Stimulated activated CD4-positive, alpha-beta T cell treated with anti-CD3 and anti-CD28 coated beads, Interleukin-1b, Interleukin-23, amount 100 ng/mL, for 1 hour (primary cell): ENCODE measurements at places on chromosomes 7 and 10.

DNA sequence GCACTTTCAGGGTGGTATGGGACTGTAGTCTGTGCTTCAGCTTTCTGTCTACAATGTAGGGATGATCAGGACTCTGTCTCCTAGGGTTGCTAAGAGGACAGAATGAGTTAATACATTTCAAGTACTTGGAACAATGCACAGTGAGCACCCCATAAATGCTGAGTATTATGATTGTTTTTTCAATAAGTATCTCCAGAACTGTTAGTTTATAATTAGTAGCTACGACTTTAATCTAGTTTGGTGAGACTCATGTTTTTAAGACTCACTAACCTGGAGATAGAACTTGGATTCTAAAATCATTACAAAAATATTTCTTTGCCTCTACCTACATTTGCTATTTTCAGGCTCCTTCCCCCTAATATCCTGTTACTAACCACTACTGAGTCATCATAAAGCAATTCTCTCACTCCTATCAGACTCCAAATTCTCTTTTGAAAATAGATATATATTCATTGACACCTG, 95.3 kb downstream of the CPED1 start:
- DNase-seq = no peak

DNA sequence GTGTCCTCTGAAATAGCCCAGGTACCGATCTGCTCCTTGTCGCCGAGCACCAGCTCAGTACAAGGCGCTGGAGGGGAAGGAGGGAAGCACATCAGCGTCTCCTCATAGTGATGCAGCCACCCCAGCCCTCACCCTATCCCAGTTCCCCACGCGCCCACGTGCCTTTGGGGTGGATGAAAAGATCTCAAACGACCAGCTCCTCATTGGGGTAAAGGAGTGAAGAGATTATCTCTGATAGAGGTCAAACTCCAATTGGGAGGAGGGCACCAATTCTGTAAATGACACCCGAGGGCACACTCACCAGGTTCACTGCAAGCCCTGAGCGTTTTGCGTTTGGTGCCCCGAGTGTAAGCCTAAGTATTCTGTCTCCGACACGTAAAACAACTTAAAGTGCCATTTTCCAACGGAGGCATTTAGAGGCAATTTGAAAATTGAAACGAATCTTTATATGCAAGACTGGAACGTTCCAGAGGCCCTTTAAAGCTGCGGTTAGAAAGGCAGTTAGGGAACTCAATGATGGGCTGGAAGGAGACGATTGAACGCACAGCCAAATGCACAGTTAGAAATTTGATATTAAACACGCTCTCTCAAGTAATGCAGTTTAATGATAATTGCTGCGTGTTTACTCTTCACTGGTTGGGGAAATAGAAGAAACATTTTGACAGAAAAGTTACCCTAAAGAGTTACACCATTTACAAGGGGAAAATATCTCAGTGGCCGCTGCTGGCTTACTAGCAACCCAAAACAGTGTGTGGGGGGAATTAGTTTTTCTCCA, 8.9 kb upstream of the EMX2 start:
- DNase-seq = no peak

- DNase-seq = no peak
These were observed 19.7 kb downstream of the LIPK start for GRCh38 chr10:88725798-88726197.

DNA sequence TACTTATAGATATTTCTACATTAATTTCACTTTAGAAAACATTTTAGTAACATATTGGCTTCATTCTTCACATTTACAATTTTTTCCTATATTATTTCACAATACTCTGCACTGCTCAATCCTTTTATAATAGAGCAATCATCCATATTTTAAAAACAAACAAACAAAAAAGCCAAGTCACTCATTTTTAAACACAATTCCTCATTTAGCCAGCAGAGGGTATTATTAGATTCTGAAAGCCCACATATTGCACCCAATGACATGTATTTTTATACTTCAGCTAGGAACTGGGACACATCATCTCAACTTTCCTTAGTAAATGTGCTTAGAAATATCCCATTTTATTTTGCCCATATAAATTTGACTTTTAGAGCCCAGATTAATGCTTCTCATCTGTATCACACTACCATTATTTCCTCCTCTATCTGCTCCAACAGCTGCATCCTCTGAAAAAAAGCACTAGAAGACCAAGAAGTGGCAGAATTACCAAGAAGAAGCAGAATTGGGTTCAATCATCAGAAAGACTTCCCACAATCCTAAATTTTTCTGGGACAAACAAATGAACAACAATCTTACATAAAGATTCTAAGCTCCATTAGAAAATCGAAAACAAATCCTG, 29.5 kb downstream of the CTNNA3 start:
- DNase-seq = no peak

GRCh38 chr7:94030634-94031033, 26.5 kb upstream of the BET1 start:
- DNase-seq = no peak

DNA sequence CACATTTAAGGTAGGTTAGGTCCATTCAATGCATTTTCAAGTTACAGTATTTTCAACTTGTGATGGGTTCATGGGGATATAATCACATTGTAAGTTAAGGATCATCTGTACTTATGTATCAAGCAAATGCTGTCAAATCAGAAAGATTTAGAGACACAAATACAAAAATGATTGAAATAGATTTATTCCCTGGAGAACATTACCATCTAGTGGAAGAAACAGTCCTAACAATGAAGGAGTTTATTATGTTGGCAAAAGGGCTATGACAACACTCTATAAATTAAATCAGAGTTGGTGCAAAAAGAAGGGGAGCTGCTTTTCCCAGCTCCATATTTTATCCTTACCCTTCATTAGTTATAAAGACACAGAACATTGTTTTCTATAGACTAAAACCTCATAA, 69.0 kb downstream of the PRSS58 start:
- no peak for DNase-seq

- DNase-seq = no peak
These were observed 49.9 kb upstream of the STEAP1B start for GRCh38 chr7:22549667-22550513.

DNA sequence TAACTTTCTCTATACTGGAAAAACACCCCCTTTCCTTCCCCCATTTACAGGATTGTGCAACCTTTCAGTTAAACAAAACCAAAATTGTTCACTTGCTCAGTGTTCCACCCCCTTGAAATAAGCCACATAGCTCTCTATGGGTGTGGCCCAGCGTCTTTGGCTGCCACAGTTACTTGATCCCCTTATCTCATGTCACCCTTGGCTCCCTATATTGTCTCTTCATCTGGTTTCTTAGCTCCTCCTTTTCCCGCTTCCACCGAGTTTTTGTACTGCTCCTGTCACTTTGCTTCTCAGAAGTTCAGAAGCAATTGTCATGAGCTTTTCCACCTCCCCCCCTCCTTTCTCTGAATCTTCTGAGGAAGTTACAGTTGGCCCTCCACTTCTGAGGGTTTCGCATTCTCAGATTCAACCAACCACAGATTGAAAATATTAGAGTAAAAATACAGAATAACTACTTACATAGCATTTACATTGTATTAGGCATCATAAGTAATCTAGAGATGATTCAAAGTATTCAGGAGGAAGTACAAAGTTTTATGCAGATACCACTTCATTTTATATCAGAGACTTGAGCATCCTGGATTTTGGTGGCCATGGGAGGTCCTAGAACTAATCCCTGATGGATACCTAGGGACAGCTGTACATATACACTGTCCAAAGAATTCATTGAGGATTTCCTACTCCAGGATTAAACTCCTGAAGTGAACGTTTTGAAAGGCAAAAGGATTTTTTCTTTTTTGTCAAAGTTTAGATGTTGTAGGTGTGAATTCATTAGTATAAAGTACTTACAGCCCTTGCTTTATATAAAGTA, 60.4 kb downstream of the ADD3 start:
- DNase-seq = no peak

GRCh38 chr10:60139290-60139689, 232.9 kb upstream of the CCDC6 start:
- DNase-seq = no peak

DNA sequence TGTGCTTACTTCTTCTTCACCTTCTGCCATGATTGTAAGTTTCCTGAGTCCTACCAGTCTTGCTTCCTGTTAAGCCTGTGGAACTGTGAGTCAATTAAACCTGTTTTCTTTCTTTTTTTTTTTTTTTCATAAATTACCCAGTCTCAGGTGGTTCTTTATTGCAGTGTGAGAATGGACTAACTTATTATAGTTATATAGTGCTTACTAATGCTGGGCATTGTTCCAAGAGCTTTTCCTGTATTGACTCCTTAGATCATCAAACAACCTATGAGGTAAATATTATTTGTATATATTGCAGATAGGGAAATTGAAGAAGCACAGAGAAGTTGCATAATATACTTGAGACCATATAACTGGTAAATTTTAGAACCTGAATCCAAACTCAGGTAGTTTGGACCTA, 98.1 kb downstream of the MBL2 start:
- no peak for DNase-seq

DNA sequence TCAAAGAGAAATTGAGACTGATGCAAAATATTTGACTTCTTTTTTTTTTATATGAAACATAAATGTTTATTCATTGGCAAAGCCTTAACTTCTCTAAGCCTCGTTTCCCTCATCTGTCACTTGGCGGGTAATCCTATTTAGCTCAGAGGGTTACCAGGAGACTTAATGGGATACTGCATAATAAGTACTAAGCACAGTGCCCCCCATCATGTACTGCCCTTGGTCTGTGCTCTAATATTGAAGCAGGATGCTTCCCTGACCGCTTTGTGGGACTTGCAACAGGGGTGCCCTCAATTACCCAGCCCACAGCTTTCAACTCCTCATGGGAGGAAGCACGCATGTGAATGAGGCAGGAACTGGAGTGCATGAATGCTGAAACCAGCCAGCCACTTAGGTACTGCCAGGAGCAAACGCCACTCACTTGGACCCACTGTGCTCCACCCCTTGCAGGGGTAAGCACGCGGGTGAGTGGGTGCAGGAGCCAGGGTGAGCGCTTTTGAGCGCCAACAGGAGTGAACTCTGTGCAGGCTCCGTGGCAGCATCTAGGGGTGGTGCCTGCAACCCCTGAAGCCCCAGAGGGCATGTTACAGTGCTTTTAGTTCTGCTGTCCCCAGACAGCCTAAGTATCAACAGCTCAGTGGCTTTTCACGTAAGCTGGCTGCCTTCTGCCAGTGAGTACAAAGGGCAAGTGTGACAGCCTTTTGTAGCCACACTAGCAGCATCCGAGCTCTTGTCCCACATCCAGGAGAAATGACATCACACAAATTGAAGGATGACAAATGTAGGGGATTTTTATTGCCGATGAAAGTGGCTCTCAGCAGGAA, 209.8 kb upstream of the C7orf33 start:
- no peak for DNase-seq

DNA sequence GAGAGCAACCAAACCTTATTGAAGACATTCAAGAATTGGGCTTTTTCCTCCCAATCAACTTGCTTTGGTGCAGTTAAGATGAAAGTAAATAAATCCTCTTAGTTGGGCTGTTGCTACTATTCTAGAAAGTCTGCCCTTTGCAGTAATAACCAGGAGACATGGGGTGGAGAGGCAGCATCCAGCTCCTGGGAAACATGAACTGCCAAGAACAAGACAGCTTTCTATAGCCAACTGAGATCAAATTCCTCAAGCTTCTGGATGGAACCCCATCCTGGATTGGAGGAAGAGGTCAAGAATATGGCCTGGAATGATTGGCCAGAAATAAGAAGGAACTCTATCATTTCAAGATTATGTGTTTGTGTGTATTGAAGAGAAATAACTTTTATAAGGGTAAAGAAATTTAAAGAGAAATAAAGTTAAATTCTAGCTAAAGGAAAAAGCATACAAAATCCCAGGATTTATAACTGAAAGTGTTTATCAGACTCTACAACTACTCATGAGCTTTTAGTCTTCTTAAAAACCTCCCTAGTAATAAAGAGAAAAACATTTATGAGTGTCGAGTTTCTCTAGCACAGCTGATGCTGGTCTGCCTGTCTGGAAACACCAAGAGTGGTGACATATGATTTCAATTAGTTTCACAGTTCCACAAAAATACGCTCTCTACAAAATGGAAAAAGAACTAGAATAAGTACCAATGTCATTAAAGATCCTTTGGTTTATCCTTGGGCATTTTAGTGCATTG, 70.1 kb upstream of the COL1A2 start:
- DNase-seq = no peak

DNA sequence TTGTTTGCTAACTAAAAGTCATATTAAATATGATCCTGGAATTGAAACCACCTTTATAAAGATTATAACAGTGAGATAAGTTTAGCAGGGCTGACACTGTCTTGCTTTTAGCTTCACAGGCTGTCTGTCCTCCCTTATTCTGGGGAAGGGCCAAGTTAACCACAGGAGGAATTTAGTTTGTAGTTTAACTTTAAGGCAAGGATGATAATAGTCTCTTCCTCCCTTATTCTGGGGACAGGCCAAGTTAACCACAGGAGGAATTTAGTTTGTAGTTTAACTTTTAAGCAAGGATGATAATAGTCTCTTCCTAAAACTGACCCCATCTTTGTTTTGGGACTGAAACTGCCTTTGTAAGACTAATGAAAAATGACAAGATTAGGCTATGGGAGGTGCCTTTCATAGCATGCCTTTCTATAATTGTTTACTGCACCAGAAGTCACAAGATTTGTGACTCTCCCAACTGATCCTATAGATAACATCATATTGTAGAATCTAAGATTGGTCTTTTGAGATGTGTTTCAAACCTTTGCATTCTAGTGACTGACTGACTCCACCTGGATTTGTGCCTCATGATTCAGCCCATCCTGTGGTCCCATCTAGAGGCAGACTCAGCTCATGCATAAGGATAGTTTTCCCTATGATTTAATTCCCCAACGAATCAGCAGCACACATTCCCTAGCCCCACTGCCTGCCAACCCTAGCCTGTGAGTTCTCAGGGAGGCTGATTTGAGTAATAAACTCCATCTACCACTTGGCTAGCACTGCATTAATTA, 212.0 kb downstream of the MAGI2 start:
- DNase-seq = no peak

DNA sequence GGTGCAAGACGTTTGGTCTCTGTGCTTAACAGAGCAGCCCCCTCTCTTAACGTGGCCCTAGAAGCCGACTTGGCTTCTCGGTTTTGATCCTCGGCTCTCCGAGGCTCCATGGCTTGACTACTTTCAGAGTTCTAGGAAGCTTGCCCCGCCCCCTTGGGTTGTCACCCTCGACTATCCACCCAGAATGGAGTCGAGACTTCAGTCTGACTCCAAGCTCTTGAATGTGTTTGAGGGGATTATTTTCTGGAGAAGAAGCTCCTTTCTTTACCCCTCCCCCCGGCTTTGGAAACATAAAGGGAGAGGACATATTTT, 448 bp downstream of the SEC24C start:
- DNase-seq = no peak

DNA sequence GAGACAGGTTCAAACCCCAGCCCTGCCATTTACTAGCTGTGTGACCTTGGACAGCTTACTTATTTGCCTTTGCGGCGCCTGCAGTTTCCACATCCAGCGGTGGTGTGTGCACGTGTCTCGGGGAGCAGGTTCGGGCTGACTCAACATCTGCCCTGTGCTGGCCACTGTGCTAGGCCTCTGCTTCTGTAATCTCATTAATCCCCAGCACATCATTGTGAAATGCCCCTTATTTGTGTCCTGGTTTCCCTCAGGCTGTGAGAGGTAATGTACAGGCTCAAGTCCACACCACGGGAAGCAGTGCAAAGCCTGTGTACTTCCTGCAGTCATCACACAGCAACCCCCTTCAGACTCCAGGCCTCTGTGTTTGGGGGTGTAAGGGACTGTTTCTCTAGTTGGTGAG, 285.7 kb downstream of the RPS24 start:
- DNase-seq = no peak
